ENCODE measurements at places on chromosomes 12 and 14. TPM values are rescaled to one million over a fixed set of nuclear protein-coding genes. Genes with fewer than 3 reads are reported as not detected.

- DNase-seq: no peak
Measured at GRCh38 chr12:18696971-18697602, 40.7 kb downstream of the PLCZ1 start.

- no peak for DNase-seq
Measured at GRCh38 chr14:33700052-33700451, 250.8 kb downstream of the EGLN3 start.

GRCh38 chr12:132834181-132834711 lies 5.6 kb upstream of the GOLGA3 start:
- no peak for DNase-seq

GRCh38 chr14:71193663-71194062 lies 286.4 kb downstream of the PCNX1 start:
- no peak for DNase-seq

The TSPAN9 gene
- 142 TPM for polyA plus RNA-seq

- no peak for DNase-seq
Measured at GRCh38 chr14:58109744-58110143, 42.3 kb downstream of the ARMH4 start.

- DNase-seq: peak; percentile 75
Measured at GRCh38 chr14:85380881-85381280, 149.1 kb upstream of the FLRT2 start.

The NFYB gene
- 39.7 TPM for polyA plus RNA-seq

DNA sequence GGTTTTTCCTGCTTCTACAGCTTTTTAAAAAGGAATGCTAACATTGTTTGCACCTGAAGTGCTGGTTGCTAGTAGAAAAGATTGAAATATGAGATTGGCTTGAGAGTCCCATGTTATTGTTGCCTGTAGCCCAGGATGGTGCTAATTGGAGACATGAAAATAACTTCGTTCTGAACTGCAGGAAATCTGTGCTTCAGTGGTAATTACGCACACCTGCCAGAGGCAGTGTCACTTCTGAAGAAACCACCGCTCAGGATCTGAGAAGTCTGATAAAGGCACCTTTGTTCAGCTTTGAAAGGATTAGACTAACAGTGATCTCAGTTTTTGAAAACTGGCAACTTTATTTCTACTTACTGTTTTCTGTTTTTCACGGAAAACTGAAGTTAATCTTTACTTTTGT lies 15.5 kb upstream of the ATP6V0A2 start:
- DNase-seq: no peak

- no peak for DNase-seq
Measured at GRCh38 chr12:52647601-52648000, 4.4 kb downstream of the KRT2 start.

DNA sequence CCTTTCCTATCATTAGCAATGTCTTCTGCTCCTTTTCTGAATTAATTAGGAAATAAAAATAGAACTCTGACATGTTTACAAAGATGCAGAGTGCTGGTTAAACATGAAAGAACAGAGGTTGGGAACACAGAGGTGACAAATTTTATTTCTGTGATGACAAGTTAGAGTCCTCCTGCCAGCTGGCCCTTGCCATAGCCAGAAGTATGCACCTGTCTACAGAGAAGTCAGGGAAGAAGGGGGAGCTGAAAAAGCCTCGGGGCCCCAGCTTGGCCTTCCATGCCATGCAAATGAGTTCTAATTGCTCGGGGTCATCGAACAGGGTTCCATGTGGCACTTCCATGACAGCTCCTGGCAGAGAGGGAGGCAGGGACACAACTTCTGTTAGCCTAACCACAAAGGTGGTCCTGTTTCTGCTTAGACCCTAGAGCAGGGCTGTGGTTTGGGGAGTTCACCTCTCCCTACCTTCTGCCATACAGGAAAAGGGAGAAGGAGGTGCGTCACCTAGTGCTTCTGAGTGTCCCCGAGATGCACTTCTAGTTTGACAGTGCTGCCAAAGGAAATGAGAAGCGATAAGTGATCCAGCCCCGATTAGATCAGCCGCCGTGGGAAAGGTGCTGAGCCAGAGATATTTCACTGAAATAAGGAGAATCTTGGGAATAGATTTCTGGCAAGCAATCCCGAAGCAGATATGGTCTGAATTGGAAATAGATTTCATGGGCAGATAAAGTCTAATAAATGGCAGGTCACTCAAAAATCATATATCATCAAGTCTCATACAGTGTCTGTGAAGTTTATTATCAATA lies 155.8 kb upstream of the FOXN3 start:
- peak; percentile 61 for DNase-seq

The RTL1 gene
- 43.0 TPM for polyA plus RNA-seq

GRCh38 chr12:101051151-101051550 lies 158.9 kb downstream of the SLC5A8 start:
- DNase-seq: no peak

GRCh38 chr12:12439636-12440035 lies 82.8 kb downstream of the BORCS5 start:
- peak; percentile 35 for DNase-seq

DNA sequence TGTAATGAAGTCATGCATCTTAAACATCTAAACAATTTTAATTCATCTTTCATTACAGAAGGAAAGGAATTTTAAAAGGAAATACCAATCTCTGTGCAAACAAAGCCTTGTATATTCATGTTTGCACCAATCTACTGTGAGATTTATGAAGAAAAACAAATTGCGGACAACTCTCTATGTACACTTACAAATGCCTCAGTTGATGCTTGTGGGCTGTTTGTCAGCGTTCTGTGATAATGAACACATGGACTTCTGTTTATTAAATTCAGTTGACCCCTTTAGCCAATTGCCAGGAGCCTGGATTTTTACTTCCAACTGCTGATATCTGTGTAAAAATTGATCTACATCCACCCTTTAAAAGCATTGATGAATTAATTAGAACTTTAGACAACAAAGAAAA lies 5.4 kb downstream of the GPR65 start:
- DNase-seq: no peak

- peak; percentile 75 for DNase-seq
Measured at GRCh38 chr14:72332046-72332445, 399.8 kb downstream of the RGS6 start.

- no peak for DNase-seq
Measured at GRCh38 chr12:49126852-49127763, 4.1 kb downstream of the TUBA1B start.

DNA sequence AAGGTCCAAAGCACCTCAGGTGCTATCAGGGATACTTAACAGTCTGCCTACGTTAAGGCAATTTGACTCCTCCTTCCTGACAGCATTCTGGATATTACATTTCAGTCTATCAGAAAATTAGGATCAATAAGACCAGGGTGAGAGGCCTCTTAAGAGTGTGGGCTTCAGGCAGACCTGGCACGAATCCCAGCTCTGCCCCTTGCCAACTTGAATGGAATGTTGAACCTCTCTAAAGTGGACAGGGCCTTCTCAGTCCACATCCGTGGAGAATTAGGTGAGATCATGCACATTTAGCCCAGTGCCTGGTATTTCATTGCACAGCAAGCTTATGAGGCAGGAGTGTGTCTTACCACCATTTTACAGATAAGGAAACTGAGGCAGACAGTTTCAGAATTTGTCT lies 25.9 kb downstream of the DCAF4 start:
- DNase-seq: no peak

DNA sequence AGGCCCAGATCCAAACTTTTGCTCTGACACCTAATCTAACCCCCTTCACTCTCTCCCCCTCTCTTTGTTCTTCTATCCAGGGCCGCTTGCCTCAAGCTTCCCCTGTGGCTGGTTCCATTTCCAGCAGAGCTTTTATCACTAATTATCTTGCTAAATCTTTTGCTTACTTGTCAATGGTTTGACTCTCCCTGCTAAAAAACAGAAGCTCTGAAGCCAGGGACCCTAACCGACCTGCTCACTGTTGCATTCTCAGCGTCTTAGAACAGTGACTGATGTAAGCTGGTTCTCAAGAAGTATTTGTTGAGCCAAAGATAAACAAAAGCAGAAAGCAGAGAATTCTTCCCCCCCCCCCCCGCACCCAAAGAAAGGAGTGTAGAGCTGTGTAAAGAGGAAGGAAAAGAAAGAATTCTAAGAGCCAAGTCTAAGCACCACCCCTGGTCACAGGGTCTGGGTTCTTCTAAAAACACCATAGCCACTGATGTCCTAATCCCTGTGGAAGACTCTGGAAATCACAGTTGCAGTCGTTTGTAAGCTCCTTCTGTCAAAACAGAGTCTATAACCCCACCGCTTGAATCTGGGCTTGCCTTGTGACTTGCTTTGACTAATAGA lies 385.8 kb downstream of the MED13L start:
- no peak for DNase-seq

The NRIP2 gene
- polyA plus RNA-seq: 6.3 TPM

The B4GALNT1 gene
- polyA plus RNA-seq: 2.9 TPM

The GALNT4 gene
- 4.3 TPM for polyA plus RNA-seq

GRCh38 chr14:46571970-46572369 lies 79.6 kb downstream of the RPL10L start:
- no peak for DNase-seq

DNA sequence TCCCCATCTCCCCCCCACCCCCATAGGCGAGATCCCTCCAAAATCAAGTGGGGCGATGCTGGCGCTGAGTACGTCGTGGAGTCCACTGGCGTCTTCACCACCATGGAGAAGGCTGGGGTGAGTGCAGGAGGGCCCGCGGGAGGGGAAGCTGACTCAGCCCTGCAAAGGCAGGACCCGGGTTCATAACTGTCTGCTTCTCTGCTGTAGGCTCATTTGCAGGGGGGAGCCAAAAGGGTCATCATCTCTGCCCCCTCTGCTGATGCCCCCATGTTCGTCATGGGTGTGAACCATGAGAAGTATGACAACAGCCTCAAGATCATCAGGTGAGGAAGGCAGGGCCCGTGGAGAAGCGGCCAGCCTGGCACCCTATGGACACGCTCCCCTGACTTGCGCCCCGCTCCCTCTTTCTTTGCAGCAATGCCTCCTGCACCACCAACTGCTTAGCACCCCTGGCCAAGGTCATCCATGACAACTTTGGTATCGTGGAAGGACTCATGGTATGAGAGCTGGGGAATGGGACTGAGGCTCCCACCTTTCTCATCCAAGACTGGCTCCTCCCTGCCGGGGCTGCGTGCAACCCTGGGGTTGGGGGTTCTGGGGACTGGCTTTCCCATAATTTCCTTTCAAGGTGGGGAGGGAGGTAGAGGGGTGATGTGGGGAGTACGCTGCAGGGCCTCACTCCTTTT lies 2.7 kb downstream of the GAPDH start:
- no peak for DNase-seq

The AQP6 gene
- 0.14 TPM for polyA plus RNA-seq

- no peak for DNase-seq
Measured at GRCh38 chr14:71487941-71488340, 444.3 kb upstream of the RGS6 start.

- DNase-seq: no peak
Measured at GRCh38 chr12:127636882-127637281, 630.1 kb upstream of the TMEM132C start.

GRCh38 chr14:49898485-49898884 lies 5.6 kb downstream of the ARF6 start:
- DNase-seq: no peak

DNA sequence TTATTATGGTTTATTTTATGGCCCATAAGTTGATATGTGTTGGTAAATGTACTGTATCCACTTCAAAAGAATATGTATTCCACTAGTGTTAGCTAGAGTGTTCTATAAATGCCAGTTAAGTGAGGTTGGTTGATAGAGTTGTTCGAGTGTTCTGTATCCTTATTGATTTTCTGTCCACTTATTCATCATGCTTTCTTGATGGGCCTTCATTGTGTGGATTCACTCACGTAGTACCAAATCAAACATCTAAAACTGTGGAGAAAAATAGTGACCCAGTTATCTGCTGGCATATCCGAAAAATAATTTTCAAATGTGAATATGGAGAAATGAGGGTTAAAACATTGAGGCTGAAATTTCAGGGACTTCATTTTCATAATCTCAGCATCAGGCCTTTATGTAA lies 230.4 kb downstream of the TRHDE start:
- DNase-seq: no peak

The PRKD1 gene
- polyA plus RNA-seq: 24.6 TPM

DNA sequence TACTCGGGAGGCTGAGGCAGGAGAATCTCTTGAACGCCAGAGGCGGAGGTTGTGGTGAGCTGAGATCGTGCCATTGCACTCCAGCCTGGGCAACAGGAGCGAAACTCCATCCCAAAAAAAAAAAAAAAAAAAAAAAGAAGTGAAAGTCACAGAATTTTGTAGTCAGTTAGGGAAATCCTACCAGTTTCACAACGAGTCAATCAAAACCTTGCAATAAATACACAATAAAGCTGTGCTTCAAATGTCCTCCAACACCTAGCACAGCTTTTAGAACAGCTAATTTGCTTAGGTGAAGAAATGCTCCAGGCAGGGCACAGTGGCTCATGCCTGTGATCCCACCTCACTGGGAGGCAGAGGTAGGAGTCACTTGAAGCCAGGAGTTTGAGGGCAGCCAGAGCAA lies 112.8 kb upstream of the ATF7IP start:
- no peak for DNase-seq

- no peak for DNase-seq
Measured at GRCh38 chr14:42994051-42994736, 1387.5 kb downstream of the LRFN5 start.
